Esophagus muscularis mucosa (tissue), 4 donors: ENCODE measurements at places on chromosomes 5 and 9. TPM values are rescaled to one million over a fixed set of nuclear protein-coding genes. Genes with fewer than 3 reads are reported as not detected.

The FRRS1L gene
- 5.8 TPM for total RNA-seq

The GCNT4 gene
- total RNA-seq, result 3.6 TPM

The SH3GLB2 gene
- 87.6 TPM for total RNA-seq

DNA sequence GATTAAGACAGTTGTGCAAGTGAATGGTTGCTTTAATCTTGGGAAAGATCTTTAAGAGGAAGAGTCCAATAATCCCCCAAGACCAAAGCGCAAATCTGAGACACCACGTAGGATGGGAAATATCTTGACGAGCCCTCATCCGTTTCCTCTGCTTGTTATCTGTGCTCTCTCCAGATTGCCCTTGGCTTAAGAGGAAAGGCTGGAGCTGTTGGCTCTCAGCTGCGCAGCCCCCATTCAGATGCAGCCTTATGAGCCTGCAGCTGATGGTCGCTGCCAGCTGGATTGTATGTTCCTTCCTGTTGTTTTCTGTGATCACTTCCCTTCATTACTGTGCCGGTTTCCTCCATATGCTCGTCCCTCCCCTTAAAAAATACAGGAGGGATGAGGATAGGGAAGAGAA, 47.7 kb downstream of the PWWP2A start:
- H3K4me3 ChIP-seq, result no peak overlapping the region
- no peak overlapping the region for H3K27ac ChIP-seq
- no peaks in the 10 kb centered on the region for H3K27me3 ChIP-seq
- DNase-seq, result no peak
- H3K36me3 ChIP-seq, result peaks cover 14% of the 10 kb centered on the region
- H3K4me1 ChIP-seq, result no peaks in the 10 kb centered on the region

The SPATA31A3 gene
- not detected for total RNA-seq

The ZNF366 gene
- 3.3 TPM for total RNA-seq

GRCh38 chr5:4370218-4370617, 769.9 kb upstream of the ADAMTS16 start:
- no peaks in the 10 kb centered on the region for H3K4me1 ChIP-seq
- H3K36me3 ChIP-seq, result no peaks in the 10 kb centered on the region
- no peak overlapping the region for H3K4me3 ChIP-seq
- DNase-seq, result no peak
- no peak overlapping the region for H3K27ac ChIP-seq

DNA sequence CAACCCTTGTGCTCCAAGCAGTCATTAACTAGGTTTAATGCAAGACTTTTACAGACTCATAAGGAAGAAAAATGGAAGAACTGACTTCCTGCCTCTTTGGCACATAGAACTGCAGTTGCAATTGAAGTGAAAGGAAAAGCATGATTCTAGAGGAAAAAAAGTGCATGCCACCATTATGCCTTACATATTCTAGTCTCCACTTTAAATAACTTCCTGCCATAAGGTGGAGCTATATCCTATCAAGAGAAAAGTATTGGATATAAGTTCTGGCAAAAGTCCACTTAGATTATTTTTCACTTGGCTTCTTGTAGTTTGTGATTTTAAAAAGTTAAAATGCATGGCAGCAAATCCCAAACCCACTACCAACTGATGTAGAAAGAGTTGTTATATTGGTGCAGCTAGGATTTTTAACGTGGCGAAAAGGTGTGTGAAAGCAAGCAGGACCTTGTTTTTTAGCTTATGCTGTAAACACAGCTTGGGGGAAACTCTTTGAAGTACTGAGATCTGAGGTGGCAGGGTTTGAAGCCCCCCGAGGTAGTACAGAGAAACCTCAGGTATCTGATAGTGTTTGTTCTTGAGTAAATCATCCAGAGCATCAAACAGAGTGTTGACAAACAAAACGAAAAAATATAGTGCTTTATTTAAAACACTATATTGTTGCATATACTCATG, 117.9 kb downstream of the ANXA1 start:
- no peak overlapping the region for H3K27ac ChIP-seq
- DNase-seq, result no peak

DNA sequence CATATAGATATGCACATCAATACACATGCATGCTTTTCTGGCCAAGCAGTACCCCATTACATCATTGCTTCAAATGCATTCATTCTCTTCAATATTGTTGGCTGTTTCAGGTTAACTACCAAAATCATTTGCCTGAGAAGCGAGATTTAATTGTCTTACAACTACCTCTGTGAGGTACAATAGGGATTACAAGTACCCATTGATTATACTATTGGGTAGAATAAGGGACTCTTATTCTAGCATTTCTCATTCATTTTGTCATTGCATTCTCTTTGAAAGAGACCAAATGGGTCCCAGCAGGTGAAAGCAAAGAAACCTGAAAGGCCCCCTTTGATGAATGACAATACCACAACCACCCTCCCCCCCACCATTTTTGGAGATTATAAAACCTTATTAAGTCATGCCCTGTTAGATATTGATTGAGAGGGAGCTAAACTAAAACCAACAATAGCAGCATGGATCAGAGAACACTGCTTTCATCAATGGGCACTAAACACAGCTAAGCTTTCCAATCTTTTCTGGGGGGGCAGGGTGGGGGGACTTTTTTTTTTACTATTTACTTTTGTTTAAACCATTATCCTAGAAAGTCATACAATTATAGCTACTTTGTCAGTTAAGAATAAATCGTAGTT, 375.0 kb upstream of the CCNH start:
- H3K27ac ChIP-seq, result no peak overlapping the region
- H3K27me3 ChIP-seq, result no peaks in the 10 kb centered on the region
- DNase-seq, result no peak
- H3K36me3 ChIP-seq, result no peaks in the 10 kb centered on the region
